NCI-H1105 (cell line): ENCODE measurements at places on chromosomes 7 and 10.

- no peak for DNase-seq
These were observed 140.4 kb upstream of the NAMPT start for GRCh38 chr7:106425017-106425719.

DNA sequence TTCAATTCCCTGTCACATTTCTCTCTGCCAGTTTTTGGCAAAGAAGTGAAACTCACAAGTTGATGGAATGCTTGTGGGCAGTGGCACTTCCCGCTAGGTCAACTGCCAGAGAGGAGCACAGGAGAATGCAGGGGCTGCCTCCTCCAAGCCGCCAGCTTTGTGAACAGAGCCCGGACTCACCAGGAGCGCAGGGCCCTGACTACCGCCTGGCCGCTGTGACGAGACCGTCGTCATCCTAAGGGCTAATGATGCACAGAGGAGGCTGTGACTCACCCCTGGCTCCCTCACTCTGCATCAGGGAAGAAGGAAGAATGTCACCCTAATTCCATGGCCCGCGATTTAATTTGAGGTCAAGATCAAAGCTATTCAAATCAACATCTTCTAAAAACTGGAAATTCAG is 123.9 kb downstream of the TAX1BP1 start:
- no peak for DNase-seq

DNA sequence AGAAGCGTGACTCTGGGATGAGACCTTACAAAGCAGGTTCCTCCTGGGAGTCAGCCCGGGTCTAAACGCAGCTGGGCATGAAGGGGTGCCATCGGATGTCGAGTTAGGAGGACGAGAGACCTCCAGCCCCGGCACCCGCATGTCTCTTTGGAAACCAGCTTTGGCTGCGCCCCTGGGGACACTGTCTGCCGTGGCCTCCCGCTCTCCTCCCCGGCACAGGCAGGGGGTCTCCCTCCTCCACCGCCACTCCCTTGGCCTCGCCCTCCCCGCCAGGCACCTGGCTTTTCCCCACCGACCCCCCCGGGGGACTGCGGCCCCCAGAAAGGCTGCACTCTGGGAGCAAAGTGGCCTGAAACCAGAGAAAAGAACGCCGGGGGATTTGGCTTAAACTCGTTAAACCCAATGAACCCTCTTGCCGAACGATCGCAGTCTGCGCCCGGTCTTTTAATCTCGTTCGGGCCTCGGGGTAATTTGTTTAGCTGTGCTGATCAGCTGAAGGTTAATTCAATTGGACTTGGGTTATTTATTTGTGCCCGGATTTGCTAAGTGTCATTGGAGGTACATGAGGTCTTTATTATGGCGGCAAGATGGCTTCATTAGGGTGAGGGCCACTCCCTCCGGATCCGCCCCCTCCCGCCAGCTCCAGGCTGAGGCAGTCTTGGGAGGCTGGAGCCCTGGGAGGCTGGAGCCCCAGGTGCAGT is 16.4 kb upstream of the PSMG3 start:
- DNase-seq, result no peak

DNA sequence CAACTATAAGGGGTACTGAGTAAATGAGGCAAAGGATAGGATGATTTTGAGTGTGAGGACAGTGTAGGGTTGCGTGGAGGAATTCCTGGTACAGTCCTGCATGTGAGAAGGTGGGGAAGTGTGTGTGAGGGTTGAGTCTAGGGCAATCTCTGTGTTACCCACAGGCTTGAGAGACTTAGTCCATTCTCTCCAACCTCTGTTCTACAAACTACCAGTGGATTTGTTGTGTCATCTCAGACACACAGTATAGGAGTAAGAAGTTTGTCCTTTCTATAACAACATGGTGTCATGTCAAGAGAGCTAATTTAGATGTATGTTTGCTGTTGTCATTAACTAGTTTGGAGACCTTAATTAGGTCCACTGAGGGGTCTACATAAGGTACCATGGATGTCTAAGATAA is 12.5 kb downstream of the PURB start:
- DNase-seq, result no peak

- DNase-seq, result peak; percentile 95
These were observed 174.2 kb downstream of the PTN start for GRCh38 chr7:137169282-137169698.

DNA sequence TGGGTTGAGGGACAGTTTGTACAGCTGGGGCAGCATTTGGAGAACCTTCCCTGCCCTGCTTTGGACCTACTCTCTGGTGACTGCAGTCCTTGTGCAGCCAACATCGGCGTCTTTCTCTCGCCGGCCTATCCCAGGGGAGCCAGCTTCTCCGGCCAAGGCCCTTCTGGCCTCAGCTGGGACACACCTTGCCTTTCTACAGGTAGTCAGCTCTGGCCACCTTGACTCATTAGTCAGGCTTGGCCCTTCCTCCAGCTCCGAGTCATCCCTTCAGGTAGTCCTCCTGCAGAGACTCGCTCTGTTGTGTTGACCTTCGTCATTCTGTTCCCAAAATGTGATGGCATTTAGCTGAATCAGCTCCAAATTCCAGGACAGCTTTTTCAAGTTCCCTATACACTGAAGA is 145.0 kb upstream of the CHST15 start:
- DNase-seq, result no peak

- DNase-seq, result no peak
These were observed 332.1 kb upstream of the MAGI2 start for GRCh38 chr7:79785556-79785955.

DNA sequence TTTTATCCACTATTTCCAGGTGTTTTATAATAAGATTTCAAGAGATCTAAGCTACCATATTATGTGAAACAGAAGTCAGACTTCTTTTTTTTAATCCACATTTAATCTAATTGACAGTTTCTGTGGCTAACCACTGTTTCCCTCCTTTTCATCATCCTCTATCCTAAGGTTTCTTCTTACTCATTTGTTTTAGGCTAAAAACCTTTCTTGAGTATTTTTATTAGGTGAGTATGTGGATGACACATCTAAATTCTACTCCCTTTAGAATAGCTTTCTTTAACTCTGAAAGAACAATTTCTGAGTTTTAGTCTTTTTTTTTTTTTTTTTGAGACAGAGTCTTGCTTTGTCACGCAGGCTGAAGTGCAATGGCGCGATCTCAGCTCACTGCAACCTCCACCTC is 62.7 kb downstream of the NPY start:
- DNase-seq, result no peak

- DNase-seq, result peak; percentile 2
These were observed 174.8 kb downstream of the DKK1 start for GRCh38 chr10:52488606-52489485.

DNA sequence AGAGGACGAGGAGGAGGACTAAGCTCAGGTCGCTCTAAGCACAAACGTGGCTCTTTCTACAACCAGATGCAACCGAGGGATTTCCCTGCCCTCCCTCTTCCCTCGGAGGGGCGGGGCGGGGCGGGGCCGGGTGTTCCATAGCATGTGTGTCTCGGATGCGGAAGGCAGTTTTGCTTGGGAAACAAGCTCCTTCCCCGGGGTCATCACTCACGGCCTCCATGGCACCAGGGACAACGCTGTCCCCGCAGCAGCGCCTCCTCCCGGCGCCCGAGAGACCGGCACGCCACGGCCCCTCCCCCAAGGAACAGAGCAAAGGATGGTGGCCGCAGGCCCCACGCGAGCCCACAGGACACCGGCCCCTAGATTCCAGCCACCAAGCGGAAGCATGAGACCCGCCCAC is 110.5 kb downstream of the PAXIP1 start:
- DNase-seq, result no peak

DNA sequence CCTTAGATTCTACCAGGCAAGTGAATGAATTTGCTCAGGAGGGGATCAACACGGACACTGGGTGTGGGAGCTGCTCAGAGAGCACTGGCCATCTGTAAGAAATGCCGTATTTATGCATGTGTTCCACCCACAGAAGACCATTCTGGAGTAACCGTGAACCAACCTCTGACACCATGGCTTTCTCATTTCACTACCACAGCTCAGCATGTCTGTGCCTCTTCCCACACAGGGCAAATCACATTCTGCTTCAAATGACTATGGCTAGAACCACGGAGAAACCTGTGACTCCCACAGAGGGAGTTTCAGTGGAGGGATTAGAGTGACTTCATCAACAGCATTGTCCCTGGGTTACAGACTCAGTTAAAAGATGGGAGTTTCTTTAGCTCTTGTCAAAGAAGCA is 893.4 kb downstream of the XPNPEP1 start:
- no peak for DNase-seq

DNA sequence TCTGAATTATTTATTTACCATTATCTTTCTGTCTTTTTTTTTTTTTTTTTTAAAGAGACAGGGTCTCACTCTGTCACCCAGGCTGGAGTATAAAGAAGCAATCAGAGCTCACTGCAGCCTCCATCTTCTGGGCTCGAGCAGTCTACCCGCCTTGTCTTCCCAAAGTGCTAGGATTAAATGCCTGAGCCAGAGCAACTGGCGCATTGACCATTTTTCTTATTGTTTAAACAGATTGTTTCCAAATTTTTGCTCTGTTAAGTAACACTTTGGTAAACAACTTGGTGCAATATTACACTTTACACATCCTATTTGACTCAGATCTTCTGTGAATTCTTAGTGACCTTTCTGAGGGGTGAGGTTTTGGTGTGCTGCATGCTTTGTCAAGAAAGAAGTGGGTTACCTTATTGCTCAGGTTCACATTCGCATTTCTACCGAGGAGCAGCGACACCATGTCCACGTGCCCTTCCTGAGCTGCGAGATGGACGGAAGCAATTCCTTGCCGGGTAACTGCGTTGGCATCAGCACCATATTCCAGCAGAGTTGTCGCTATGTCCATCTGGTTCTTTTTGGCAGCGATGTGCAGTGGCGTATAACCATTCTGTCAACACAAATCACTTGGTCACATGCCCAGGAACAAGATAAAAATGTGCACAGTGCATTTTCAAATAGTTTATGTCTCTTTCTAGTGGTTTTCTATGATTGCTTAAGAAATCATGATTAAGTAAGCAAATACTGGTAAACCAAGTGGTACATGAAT is 203.2 kb downstream of the ANK3 start:
- no peak for DNase-seq

- DNase-seq, result no peak
These were observed 53.5 kb upstream of the UNC5B start for GRCh38 chr10:71158902-71159301.

DNA sequence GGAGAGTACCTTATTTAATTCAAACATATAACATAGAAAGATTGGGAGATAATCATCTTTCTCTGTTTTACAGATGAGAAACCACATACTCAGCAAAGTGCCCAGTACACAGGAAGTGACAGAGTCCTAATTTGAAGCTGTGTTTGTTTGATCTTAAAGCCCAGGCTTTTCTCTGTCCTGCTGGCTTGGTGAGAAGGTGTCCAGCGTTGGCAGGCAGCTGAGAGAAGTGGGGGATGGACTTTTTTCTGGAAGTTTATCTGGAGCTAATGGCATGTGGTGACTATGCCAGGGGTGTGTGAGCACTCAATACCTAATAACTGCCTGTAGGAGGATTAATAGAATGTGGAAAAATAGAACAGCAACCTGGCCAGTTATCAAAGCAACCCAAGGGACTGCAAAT is 60.8 kb downstream of the NPSR1 start:
- no peak for DNase-seq

DNA sequence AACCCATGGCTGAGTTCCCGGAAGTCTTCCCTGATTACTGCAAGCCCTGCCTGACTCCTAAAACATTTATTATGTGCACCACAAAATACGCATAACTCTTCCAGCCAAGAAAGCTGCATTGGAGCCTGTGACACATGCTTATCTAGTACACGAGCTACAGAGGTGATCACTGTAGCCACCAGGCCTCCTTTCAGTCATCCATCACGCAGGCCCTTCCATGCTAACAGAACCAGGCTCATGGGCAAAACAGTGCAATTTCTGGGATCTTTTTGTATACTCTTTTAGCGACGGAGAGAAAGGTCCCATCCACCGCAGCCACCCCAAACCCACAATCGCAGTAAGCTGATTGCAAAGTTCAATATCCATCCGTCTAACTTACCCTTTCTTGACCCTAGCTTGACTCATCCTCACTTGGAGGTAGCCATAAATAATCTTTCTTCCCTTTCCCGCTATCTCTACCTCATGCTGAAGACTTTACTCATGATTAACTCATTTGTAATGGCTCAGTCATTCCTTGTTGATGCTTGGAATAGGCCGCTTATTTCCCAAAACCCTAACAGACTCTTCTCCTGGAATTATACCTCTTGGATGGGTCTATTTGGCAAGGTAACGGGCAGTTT is 1203.5 kb downstream of the TYW1 start:
- DNase-seq, result no peak

- no peak for DNase-seq
These were observed 29.3 kb downstream of the HSPA12A start for GRCh38 chr10:116712989-116713543.

DNA sequence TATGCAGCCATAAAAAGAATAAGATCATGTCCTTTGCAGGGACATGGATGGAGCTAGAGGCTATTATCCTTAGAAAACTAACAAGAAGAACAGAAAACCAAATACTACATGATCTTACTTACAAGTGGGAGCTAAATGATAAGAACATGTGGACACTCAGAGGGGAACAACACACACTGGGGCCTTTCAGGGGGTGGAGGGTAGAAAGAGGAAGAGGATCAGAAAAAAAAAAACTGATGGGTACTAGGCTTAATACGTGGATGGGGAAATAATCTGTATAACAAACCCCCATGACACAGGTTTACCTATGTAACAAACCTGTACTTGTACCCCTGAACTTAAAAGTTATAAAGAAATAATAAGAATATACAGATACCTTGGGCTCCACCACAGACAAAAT is 514.2 kb downstream of the ARL4A start:
- no peak for DNase-seq
